ENCODE measurements at places on chromosomes 4 and X.

DNA sequence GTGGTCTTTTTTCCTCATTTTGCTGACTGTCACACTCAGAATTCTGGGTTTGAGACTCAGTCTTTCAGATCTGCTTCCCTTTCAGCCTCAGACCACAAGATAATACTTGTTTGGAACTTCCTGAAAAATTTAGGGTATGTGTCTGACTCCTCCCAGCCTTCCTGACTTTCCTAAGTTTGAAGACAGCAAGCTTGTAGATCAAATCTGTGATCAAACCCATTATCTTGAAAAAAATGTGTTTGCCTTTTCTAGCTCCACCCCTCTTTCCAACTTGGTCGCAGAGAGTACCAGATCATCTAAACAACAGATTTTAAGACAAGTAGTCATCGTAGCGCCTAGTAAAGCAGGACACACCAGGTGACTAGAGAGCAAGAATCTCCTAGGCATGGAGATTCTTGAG, 9.9 kb downstream of the BCAP31 start:
- no peak for DNase-seq

- no peak for DNase-seq
Measured at GRCh38 chr4:102687982-102688433, 72.8 kb downstream of the MANBA start.

DNA sequence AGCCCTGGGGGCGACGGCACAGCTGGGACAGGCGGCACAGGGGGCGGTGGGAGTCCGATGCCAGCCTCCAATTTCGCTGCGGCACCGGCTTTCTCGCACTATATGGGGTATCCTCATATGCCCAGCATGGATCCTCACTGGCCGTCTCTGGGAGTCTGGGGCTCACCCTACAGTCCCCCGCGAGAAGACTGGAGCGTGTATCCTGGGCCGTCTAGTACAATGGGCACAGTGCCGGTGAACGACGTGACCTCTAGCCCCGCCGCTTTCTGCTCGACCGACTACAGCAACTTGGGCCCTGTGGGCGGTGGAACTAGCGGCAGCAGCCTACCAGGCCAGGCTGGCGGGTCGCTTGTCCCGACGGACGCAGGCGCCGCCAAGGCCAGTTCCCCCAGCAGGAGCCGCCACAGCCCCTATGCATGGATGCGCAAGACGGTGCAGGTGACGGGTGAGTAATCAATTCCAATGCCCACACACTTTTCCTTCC, 500 bp downstream of the CDX4 start:
- no peak for DNase-seq

- DNase-seq: no peak
Measured at GRCh38 chr4:169225812-169226211, 44.9 kb downstream of the SH3RF1 start.

GRCh38 chr4:127560755-127561154, 72.0 kb upstream of the INTU start:
- DNase-seq: no peak

- DNase-seq: no peak
Measured at GRCh38 chr4:182451441-182451840, 208.2 kb downstream of the TENM3 start.

DNA sequence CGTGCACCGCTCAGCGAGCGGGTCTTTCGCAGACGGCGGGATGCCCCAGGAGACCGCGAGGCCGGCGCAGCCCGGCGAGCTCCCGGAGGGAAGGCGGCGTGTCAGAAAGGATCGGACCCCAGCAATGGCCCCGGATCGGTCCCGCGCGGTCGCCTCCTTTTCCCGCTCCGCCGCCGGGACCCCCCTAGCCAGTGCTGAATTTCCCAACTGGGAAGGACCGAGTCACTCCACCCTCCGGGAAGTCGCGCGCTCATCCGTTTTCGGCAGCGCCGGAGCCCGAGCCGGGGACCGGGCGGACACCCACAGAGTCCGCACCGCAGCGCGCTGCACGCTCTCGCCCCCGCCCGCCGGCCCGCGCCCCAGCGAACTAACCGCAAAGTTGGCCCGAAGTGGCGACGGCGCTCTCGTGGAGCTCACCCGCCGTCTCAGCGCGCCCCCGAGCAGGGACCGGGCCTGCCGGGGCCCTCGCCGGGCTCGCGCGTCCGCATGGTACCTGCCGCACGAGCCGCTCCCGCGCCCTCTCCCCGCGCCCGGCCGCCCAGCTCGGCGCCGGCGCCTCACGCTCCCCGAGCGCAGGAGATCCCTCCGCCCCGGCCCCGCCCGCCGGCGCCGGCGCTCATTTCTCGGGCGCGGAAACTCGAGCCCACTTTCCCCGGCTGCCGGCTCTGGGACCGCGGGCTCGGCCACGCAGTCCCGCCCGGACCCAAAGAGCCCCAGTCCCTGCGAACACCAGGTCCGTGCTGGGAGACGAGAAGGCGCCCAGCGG, at the start of gene FAT1:
Gene FAT1, minus strand, starts transcription at position 565 of the 766 bp plus-strand sequence. CDS start 14,029 bp downstream, outside the sequence.
- DNase-seq: peak; percentile 53

DNA sequence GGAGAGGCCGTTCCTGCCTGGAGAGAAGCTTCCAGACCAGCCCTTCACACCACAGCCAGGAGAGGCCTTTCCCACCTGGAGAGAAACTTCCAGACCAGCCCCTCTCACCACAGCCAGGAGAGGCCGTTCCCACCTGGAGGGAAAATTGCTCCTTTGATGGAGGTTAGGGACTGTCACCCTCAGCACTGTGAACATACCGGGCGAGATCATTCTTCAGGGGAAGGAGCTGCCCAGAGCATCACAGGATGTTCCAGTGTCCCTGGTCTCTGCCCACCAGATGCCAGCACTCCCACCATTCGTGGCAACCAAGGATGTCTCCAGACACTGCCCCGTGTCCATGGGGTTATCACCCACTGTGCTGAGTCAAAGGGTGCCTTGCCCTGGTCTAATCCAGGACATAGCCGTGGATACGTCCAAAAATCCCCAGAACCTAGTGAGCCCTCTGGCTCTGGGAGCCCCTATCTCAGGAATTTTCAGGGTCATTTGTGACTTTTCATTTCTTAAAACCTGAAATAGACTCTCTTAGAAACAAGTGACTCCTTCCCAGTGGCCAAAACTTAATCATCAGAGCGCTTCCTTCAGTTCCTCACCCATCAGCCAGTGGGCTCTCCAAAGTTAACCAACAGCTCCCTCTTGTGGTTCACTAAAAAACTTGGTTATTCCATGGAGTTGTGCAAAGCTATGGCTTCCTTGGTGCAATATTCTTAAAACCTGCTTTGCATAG, 80.2 kb downstream of the CRMP1 start:
- peak; percentile 47 for DNase-seq

GRCh38 chr4:32199639-32200038, 1479.5 kb downstream of the PCDH7 start:
- DNase-seq: no peak

GRCh38 chr4:14743172-14743571, 259.1 kb upstream of the CPEB2 start:
- DNase-seq: no peak

- DNase-seq: no peak
Measured at GRCh38 chr4:84710548-84710947, 127.6 kb downstream of the CDS1 start.

DNA sequence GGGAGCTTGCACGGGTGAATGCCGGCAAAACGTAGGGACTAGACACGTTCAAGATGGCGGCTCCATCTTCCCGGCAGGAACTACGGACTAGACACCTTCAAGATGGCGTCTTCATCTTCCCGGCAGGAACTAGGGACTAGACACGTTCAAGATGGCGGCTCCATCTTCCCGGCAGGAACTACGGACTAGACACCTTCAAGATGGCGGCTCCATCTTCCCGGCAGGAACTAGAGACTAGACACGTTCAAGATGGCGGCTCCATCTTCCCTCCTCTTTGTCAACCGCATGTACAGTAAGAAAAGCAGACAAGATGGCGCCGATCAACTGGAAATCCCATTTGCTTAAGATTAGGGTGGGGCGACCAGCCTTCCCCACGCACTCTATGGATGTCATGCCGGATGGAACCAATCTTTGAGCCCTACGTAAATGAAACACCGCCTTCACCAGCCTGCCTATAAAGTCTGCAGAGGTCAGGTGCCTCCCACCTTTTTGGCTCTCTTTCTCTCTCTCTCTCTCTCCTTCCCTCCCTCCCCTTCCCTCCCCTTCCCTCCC, 222.4 kb downstream of the CRLF2 start:
- peak; percentile 98 for DNase-seq

- DNase-seq: peak; percentile 85
Measured at GRCh38 chr4:14726877-14727361, 275.4 kb upstream of the CPEB2 start.

DNA sequence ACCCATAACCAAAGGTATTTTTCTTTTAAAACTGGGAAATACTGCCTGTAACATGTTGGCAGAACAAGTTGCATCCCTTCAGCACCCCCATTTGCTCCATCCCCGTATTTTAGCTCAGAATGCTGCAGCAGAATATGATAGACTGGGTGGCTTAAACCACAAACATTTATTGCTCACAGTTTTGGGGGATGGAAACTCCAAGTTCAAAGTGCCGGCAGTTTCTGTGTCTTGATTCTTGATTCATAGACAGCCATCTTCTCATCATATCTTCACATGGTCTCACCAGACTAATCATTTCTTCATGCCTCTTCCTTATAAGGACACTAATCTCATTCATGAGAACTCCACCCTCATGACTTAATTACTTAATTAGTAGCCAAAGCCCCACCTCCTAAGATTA, 10.5 kb upstream of the INPP4B start:
- DNase-seq: no peak

- no peak for DNase-seq
Measured at GRCh38 chr4:8179771-8180170, 19.3 kb upstream of the SH3TC1 start.

DNA sequence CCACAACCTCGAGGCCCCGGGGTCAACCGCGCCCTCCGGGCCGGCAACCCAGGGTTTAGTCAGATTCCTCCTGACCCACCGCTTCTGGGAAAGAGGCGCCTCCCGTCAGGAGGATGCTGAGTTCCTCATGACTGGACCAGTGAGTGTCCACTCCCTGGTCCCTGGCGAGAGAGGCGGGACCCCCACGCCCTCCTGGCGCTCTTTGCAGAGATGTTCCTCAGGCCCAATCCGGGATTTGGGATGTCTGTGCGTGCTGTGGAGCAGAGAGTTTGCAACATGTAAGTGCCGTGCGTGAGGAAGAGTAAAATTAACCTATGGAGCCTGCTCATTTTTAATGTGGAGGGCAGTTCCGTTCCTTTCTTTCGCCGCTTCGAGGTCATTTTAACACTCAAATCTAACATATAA, 824 bp upstream of the UGDH start:
- no peak for DNase-seq

- no peak for DNase-seq
Measured at GRCh38 chr4:15890246-15890829, 48.2 kb downstream of the FGFBP1 start.

GRCh38 chrX:153209347-153209746, 30.3 kb downstream of the MAGEA1 start:
- no peak for DNase-seq

GRCh38 chr4:137993232-137993631, 248.9 kb downstream of the SLC7A11 start:
- DNase-seq: no peak

DNA sequence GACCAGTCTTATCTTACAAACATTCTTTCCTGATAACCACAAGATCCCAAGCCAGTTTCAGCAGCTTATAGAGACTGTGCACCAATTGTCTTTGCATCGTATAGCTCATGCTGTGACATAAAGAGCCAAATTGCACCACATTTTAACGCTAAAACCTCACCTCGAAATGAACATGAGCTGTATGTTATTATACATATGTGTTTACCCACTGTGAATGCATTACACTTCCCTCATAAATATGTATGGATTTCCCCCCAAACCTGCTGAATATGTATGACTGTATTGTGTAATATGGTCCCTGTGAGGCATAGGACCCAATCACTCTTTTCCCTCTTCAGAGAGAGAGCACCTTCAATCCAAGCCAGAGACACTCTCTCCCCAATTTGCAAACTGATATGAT, 692.4 kb downstream of the NLGN4X start:
- DNase-seq: no peak

GRCh38 chr4:174520660-174521059, 1.6 kb downstream of the HPGD start:
- DNase-seq: no peak

GRCh38 chr4:27807207-27807606, 946.6 kb downstream of the STIM2 start:
- no peak for DNase-seq

DNA sequence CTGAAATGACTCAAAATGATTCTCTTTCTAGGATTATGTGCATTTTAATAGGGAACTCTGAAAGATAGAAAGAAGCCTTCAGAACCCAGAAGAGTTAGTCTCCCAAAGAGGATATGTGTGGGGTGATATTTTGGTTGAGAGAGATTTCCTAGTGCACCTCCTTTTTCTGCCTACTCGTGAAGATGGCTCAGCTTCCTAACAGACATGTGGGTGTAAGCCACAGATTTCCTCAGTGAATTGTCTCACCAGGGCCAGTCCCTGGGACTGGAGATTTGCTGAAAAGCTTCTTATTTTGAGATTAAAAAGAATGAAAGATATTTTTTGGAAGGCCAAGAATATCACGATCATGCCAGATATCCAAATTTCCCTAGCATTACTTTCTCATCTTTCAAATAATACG, 42.8 kb downstream of the MAGEB17 start:
- no peak for DNase-seq

- no peak for DNase-seq
Measured at GRCh38 chr4:169246957-169247396, 23.8 kb downstream of the SH3RF1 start.

- no peak for DNase-seq
Measured at GRCh38 chr4:151808120-151808529, 47.3 kb upstream of the GATB start.

DNA sequence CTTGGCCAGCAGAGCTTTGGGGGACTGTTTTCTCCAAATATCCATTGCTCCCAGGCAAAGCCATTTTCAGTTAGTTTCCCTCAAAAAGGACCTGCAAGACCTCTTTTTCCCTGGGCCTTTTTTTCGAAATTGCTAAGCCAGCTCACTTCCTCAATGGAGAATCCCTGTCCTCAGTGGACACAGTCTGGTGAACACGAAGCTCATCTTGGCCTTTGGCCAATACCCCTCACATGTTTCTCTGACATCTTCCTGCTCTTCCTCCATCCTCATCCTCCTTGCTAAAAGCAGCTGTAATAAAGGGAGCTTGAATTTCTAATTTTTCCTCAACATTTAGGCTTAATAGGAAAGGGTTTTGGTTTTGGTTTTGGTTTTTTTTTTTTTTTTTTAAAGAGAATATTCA, 17.6 kb upstream of the PRPS1 start:
- DNase-seq: peak; percentile 26

GRCh38 chrX:389021-389441, 2.3 kb upstream of the PPP2R3B start:
- DNase-seq: no peak

GRCh38 chr4:6087669-6088341, 69.6 kb upstream of the C4orf50 start:
- peak; percentile 39 for DNase-seq

GRCh38 chrX:67384403-67384802, 159.4 kb upstream of the AR start:
- DNase-seq: no peak

DNA sequence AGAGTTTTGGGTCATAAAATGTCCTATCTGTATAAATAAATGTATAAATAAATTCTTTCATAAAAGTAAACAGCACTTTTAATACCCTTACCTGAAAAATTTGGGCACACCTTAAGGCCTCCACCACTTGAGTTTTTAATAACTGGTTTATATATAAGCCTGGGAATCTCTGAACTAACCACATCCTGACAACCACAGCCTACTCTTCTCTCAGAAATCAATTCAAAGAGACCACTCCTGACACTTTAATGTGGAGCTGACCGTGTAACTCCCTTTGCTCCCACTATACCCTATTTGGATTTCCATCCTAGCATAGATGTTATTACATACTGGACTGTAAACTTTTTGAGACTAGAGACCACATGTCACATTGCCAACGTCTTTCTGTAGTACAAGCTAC, 3.5 kb downstream of the FBXL5 start:
- DNase-seq: no peak

All from Caki2 (cell line).